ENCODE measurements at places on chromosomes 1 and 21.

DNA sequence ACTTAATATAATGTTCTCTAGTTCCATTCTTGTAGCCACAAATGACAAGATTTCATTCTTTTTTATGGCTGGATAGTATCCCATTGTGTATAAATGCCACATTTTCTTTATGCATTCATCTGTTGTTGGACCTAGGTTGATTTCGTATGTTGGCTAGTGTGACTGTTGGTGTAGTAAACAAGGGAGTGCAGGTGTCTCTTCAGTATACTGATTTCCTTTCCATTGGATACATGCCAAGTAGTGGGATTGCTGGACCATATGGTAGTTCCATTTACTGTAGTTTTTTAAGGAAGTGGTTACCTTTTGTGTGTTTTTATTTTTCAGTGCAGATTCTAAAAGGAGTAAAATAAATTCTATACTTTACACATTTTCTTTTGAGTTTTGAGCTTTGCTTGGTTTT, 5.7 kb downstream of the PARK7 start:
- DNase-seq: no peak

DNA sequence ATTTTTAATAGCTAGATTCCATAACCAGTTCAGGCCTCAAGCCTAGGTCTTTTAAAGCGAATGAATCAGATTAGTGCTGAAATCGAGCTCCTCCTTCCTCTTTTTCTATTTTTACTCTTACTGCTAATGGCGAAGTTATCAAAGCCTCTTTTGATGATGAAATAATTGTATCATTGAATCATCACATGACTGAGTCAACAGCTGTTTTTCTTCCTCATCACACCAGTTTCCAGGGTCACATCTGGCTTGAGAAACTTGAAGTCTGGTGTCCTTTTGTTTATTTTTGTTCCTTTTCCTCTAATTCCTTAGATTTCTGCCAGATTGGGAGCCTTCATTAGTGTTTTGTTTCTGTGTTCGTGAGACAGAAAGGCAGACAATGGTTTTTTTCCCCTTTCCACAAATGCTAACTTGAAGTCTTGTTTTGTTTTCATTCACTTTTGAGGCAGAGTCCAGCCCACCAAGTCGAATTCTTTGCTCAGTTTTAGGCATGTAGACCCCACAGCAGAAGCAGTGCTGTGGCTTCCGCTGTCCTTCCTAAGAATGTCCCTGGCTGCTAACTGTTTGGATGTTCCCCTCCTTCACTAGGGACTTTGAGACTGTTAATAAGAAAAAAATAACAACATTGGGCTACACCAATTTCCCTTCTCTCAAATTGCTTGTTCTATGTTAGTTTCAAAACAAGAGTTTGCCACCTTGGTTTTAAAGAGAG, 51.9 kb upstream of the FMOD start:
- DNase-seq: peak; percentile 44

DNA sequence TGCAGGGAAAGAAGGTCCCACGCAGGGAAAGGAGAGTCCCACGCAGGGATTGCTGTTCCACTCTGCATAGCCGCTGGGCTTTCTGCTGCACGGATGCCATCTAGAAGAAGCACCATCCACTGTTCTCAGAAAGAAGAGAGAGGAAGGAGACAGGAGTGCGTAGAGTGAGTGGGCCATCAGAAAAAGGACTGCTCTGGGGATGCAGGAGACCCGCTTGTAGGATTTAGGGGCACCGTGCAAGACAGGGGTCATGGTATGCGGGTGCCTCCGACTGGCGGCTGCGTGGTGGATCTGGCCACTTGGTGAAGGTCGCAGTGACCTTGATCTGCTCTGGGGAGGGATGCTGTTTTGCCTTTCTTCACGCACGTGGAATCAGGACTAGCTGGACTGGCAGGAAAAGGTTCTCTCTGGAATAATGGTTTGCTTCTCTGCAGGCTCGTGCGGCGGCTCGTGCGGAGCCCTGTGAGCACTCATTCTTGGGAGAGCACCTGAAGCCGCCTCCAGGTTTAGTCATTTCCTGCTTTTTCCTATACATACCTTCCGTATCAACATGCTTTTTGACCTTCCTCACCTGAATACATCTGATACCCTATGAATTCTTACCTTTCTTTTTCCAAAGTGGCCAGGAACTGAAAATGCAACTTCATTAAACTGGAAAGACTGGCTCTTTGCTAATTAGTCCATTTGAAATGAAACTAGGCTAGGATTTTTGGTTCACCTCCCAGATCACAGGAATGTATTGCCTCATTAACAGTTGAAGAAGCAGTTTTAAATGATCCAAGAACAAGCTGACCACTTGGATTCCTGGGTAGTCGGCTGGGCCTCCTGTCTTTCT, 181.6 kb downstream of the KIF26B start:
- DNase-seq: no peak

GRCh38 chr1:64664299-64664698, 80.6 kb upstream of the RAVER2 start:
- DNase-seq: no peak

DNA sequence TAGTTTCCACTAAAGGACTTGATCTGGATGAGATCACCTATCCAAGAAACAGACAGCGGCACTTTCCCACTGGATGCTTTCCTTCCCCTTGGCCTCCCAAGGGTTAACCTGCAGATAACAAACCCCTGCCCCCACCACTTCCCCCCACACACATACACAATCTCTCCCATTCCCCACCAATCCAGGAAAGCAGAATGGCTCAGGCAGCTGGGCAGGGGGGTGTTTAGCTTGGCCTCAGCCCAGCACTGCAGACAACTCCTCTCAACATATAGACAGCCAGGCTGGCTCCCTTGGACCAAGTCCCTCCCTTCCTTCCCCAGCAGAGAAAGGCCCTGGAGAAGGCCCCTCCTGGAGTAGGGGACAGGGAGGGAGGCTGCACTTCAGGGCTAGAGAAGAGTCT, 24.6 kb downstream of the PLEKHA6 start:
- DNase-seq: no peak
